ENCODE measurements at places on chromosomes 2 and 18.

DNA sequence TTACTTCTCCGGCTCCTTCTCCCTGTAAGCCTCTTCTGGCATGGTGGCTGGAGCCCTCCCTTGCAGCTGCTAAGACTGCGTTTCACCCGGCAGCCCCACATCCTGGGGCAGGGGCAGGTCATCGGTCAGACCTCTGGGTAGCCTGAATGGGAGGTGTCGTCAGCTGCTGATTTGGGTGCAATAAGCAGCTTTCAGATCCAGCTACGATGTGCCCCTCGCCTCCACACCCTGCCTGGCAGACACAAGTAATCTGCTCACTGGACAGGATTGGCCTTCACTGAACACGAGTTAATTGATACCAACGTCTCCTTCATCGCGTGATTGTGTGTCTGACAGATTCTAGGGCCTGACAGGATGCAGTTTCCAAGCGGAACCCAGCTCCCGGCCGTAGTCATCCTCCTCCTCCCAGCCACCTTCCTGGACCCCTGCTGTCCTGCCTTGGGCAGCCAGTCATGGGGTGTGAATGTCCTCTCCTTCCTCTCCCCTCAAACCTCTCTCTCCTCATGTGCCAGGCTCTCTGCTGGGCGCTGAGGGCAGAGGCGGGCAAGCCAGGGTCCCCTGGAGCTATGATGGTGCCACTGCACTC lies 18.9 kb upstream of the PDIA6 start:
- DNase-seq: no peak

GRCh38 chr2:120793682-120794403 lies 58.2 kb downstream of the GLI2 start:
- DNase-seq: no peak

GRCh38 chr2:73111073-73112025 lies 1.4 kb downstream of the RAB11FIP5 start:
- peak; percentile 39 for DNase-seq

- no peak for DNase-seq
Observed at GRCh38 chr2:205733648-205734047, 51.3 kb downstream of the NRP2 start.

- no peak for DNase-seq
Observed at GRCh38 chr2:138711812-138712211, 68.4 kb downstream of the NXPH2 start.

GRCh38 chr2:88443353-88443938 lies 9.0 kb downstream of the FOXI3 start:
- DNase-seq: no peak

GRCh38 chr2:237259201-237259600 lies 154.8 kb downstream of the COL6A3 start:
- no peak for DNase-seq

DNA sequence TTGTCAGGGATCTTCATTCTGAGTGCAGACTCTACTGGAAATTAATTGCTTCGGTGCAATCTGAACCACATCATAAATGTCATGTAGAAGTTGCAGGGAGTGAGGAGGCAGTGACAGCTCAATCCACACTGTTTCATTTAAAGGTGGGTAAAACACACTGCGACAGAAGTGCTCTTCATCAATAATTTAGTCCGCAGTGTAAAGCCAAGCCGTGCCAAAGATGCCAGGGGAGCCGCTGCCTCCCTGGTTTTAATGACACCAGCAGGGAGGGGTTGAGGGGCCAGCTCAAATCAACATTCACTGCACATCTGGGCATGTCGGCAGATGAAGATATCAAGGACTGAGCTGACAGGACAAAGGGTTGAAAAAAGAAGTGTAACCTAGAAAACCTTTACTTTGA lies 305.7 kb upstream of the VRK2 start:
- DNase-seq: no peak
